Activated CD4-positive, alpha-beta T cell treated with anti-CD3 and anti-CD28 coated beads for 24 hours (primary cell): ENCODE measurements at places on chromosomes 2 and 18.

- DNase-seq = no peak
Observed at GRCh38 chr2:15313657-15314056, 247.5 kb downstream of the NBAS start.

DNA sequence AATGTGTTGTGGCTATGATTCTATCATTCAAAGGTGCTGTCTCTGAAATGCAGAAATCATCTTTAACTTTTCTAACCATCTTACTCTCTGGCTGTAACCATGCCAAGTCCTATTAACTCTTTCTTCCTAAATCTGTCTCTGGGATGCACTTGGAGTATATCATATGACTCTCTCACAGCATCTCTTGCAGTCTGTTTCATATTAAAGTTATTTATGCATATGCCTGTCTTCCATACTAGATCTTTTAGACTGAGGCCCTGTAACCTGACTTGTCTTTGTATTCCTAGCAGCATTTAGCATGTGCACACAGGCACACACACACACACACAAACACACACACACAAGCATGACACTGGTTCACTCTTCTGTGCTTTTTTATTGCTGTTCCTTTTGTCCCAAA, 320.6 kb downstream of the ETAA1 start:
- DNase-seq = no peak

DNA sequence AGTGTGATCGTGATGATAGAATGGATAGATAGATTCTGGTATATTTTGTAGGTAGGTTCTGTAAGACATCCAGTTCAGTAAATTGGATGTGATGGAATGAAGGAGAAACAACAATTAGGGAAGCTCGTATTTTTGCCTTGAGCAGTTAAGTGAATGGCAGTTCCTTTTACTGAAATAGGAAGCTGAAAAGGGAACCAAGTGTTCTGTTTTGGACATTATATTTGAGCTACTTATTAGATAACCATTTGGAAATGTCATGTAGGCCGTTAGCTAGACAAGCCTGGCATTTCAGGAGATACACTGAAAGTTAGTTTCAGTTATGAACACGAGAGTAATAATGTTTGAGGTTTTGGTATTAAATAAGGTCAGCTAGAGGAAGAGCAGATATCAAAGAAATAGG, 41.5 kb downstream of the MARCHF7 start:
- no peak for DNase-seq

- DNase-seq = no peak
Observed at GRCh38 chr2:76599732-76600368, 889.1 kb upstream of the GCFC2 start.

- DNase-seq = no peak
Observed at GRCh38 chr18:79489051-79489898, 93.5 kb downstream of the NFATC1 start.
